Suprapubic skin (tissue), 4 donors: ENCODE measurements at places on chromosomes 2 and 18.

GRCh38 chr2:113198048-113198789 lies 24.4 kb downstream of the PSD4 start:
- no peak for DNase-seq

DNA sequence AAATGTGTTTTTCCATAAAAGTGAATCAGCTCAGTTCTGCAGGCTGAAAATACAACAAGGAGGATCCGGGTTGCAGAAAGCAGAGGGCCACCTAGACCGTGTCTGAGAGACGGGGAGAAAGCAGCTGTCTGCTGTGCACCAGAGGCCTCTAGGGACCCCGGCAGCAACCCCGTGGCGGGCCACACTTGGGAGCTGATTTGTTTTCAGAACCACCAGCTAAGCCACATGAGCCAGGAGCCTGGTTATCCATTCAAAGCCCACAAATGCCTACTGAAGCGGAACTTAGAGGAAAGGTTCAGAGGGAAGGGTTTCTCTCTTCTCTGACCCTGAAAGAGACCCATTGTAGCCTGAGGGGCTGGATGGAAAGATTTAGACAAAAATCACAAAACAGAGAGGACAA lies 28.4 kb upstream of the ID2 start:
- no peak for DNase-seq

- no peak for DNase-seq
Observed at GRCh38 chr2:25161055-25161781, 7.2 kb downstream of the POMC start.

GRCh38 chr2:48175656-48176055 lies 269.4 kb upstream of the FBXO11 start:
- no peak for DNase-seq
